ENCODE measurements at places on chromosomes 1 and 21. TPM values are rescaled to one million over a fixed set of nuclear protein-coding genes. Genes with fewer than 3 reads are reported as not detected.

DNA sequence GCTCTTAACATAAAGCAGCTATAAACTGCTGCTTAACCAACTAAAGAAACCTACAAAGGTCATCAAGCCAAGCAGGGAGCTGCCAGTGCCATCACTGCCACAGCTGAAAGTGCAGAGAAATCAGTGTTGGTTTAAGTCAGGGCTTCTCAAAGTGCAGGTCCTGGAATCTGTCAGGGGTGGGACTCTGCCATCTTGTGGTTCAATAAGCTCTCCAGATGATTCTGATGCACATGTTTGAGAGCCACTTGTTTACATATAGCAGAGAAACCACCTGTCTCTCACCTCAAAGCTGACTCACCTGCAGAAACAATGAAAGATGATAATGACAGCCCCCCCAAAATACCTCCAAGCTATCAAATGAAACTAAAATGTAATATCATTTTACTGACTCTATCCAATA, 49.3 kb downstream of the SH3GLB1 start:
- DNase-seq: no peak

DNA sequence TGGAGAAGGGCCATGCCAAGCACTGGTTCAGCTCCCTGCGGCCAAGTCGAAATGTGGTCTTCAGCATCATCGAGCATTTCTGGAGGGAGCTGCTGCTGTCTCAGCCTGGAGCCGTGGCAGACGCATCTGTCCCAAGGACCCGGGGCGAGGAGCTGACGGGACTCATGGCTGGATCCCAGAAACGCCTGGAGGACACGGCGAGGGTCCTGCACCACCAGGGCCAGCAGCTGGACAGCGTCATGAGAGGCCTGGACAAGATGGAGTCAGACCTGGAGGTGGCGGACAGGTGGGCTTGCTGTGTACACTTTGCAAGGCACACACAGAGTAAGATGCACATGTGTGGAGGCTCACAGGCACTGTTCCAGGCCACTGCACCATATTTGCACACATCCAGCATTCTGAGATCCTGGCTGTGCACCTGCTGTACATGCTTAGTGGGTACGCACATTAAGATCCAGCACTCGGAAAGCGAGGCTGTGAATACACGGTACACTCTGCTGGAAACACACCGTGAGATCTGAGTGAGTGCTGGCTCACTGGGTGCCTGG, 12.8 kb downstream of the SNAP47 start:
- DNase-seq: no peak

The AMY1C gene
- total RNA-seq: not detected

GRCh38 chr1:62688687-62689085, 500 bp upstream of the DOCK7 start:
- no peak for DNase-seq

- no peak for DNase-seq
Observed at GRCh38 chr1:234107416-234108021, 203.0 kb downstream of the SLC35F3 start.

DNA sequence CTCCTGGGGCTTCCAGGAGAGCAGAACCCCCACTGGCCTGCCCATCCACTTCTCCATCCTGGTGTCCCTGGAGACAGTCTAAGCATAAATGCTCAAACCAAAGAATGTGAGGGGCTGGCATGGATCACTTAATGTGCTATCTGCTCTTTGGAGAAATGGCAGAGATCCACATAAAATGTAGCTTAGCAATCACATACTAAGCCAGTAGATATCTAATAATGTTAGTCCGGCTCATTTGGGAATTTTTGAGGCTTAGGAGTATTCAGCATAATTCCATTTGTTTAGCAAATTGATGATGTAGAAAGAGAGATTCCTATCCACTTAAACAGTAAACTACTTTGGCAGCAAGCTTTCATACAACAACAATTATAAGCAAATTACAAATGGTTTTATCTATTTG, 90.7 kb downstream of the TENT5C start:
- no peak for DNase-seq

DNA sequence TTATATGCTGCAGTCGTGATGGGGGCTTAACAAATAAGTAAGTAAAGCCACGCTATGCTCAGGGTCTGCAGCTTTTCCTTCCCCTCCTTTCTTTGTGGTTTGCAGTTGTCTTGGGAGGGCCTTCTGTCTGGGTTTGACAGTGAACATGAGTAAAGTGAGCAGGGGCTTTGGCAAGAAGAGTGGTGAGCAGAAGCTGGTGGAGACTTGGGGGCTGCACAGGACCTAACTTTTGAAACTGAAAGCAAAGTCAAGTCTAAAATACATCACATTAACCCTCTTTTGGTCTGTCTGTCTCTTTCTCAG, 368.6 kb upstream of the VAMP3 start:
- no peak for DNase-seq

- no peak for DNase-seq
Observed at GRCh38 chr1:159938211-159938852, 7.1 kb downstream of the IGSF9 start.

GRCh38 chr1:7227654-7228053, 442.4 kb downstream of the CAMTA1 start:
- no peak for DNase-seq

The CFAP107 gene
- not detected for total RNA-seq

The OLIG2 gene
- not detected for total RNA-seq

DNA sequence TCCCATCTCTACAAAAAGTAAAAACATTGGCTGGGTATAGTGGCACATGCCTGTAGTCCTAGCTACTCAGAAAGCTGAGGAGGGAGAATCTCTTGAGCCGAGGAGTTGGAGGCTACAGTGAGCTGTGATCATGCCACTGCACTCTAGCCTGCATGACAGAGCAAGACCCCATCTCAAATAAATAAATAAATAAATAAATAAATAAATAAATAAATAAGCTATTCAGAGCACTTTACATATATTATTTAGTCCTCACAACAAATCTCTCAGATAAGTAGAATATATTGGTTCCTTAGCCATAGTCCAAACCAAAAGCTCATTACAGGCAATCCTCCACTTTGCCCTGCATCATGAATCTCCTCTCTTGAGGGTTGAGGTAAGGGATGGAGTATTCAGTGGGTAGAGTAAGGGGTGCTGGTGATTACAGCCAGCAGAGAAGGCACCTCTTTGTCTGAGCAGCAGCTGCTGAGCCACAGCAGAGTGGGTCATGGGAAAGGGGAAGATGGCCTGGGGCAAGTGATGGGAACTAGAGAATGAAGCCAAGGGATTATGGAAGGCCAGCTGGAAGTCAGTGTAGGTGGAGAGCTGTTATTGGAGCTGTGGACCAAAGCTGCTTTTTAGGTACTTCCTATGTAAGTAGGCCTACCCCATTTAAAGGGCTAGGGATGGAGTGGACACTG, 115.5 kb upstream of the ZNF644 start:
- no peak for DNase-seq

- peak; percentile 38 for DNase-seq
Observed at GRCh38 chr1:216723274-216723780, at the start of gene ESRRG. TSS of gene ESRRG (minus strand) at chr1:216723429. CDS start at chr1:216723299, 130 bp downstream.

Data from breast epithelium (tissue), 4 donors.